HuH-7 (cell line): ENCODE measurements at places on chromosomes 6 and 20.
A peak's percentile ranks its signal among the peaks of the same experiment; 100 is the strongest.

DNA sequence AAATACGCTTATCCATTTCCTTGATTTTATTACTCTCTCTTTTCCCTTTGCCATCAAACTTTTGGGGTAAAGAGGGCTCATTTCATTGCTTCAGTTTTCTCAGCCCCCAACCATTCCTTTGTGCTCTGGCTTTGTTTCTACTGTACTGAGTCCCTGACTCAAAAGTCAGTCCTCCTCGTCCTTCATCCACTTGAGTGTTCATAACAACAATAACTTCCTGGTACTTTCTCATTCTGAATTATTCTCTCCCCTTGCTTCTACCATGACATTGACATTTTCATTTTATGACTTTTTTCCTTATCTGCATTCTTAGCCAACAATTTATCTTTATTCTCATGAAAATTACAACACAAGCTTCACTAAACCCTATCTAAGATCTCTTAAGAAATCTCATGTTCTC is 911 bp downstream of the ENPP3 start:
- DNase-seq: no peak

- no peak for DNase-seq
Measured at GRCh38 chr20:46810448-46811223, 84.0 kb upstream of the EYA2 start.

DNA sequence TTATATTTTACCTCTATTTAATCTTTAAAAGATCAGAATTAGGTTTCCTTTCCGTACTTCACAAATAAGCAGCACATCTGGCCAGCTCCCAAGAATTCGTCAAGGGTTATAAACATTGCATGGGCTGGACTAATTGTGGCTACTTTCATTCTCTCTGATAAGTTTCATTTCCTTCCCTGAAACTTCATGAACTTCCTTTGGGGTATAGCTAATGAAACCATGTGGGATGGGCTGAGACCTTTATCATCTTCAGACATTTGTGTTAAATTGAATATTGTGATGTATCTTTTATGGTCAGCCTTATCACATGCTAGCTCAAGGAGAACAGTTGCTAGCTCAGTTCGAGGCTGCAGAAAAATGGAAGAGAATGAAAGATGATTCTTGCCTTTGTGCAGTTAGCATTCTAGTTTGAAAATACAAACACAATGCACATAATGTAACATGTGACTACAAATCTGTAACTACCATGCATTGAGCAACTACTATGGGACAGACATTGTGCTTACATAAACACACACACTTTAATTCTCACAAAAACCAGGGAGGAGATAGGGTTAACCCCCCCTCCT is 1.7 kb upstream of the GMPR start:
- DNase-seq: no peak

- DNase-seq: no peak
Measured at GRCh38 chr6:24920136-24920535, 15.6 kb downstream of the RIPOR2 start.

DNA sequence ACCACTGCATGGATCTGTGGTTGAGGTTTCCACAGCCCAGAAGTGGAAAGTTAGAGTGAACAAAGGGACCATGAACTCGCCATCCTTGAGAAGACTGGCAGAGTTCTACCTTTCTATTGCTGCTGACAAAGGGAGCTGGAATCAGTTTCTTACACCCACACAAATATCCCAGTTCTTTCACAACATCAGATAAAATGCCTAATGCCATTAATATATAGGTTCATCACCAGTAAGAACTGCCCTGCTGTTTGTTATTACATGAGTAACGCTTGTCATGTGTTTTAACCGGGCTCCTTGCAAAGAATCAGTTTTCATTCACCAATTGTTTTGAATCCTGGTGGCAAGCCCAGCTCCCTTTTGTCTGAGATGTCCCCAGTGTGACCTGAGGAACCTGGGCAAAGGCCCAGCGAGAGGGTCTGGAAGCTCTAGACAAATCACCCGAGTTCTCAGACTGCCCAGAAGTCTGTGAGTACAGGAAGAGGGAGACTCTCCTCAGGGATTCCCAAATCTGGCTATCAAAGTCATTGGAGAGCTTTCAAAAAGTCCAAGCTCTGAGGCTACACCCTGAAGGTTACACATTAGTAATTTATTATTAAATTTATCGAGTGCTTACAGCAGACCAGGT is 7.5 kb upstream of the CD164 start:
- DNase-seq: no peak

GRCh38 chr20:57899554-57899953 is 189.7 kb upstream of the PMEPA1 start:
- DNase-seq: no peak

DNA sequence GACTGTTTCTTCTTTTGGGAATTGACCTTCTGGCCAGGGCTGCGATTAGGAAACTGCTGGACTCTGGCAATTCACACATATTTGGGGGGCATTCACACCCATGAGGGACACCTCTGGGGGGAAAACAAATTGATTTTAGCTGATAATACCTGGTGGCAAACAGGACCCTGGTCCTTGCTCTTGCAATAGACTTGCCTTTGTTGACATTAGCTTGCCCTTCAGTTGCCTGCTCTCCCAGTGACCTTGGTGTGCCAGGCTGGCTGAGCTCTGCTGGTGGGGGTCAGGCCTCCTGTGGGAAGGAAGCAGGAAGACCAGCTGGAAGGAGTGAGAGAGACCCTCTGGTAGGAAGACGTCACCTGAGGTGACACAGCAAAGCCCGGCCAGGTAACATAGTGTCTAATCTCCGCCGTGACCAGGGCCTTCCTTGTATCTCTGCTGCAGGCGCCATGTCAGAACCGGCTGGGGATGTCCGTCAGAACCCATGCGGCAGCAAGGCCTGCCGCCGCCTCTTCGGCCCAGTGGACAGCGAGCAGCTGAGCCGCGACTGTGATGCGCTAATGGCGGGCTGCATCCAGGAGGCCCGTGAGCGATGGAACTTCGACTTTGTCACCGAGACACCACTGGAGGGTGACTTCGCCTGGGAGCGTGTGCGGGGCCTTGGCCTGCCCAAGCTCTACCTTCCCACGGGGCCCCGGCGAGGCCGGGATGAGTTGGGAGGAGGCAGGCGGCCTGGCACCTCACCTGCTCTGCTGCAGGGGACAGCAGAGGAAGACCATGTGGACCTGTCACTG is 5.3 kb downstream of the CDKN1A start:
- no peak for DNase-seq

DNA sequence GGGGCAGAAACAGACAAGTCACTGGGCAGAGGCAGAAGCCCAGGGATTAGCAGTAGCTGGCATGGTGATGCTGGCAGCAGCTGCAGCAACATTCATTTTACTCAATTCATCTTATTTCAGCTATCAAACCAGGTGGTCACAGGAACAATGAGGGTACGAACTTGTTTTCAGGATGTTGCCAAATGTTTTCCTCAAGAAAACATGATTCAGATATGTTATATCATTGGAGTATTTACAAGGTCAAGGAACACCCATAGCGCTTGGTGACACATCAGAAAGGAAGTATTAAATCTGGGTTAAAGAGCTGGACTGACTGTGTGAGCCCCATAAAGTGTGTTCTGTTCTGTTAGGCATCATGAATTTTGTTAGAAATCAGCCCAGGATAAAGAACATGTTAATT is 456.9 kb upstream of the ID4 start:
- no peak for DNase-seq

DNA sequence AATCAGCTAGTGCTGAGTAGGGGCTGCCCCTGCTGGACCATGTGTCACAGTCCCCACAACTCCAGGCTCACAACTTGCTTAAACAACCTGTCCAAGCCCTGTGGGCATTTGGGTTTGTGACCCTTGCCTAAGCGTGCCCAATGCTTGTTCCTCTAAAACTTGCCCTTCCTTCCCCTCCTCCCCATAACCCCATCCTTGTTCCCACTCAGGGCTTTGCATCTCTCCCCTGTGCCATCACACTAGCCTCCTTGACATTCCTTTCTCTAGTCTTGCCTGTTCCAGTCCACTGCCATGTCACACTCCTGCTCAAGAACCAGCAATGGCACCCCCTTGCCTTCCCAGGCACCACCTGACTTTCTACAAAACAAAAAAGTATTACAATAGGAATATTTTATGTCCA is 2.3 kb upstream of the DLGAP4 start:
- DNase-seq: no peak

DNA sequence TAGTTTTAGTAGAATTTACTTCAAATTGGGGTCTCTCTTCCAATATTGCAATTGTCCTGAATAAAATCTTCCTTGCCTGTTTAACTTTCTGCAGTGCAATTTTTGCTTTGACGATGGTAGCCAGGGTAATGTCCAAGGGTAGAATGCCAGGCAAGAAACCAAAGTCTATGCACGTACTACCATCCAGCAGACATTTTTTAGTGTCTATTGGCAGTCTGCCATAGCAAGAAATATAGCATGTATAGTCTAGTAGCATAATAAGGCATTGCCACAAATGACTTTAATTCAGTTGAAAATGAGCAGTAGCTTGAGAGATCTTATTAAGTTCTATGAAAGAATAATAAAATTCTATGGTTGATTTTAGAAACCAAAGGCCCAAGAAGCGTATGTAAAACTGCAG is 62.3 kb upstream of the KCNQ5 start:
- no peak for DNase-seq

- DNase-seq: no peak
Measured at GRCh38 chr6:7976485-7977056, 66.0 kb upstream of the TXNDC5 start.

DNA sequence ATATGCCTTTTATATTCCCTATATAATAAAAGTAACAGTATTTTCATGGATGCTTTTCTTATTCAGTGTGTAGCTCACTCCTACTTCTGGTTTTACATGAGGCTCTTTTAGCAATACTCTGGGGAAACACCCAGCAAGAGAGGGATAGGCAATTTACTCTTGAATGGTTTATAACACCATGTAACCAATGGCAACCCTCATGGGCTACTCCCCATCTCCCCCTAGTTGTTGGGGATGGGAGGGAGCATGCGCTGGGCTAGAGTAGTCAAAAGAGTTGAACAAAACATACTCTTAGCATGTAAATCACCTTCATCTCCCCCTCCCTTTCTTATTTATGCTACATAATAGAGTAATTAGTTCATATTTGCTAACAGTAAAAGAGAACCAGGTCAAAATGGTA is 140.1 kb upstream of the LRFN2 start:
- no peak for DNase-seq

GRCh38 chr6:168083514-168083885 is 4.5 kb upstream of the FRMD1 start:
- DNase-seq: no peak

GRCh38 chr20:1565461-1565860 is 8.0 kb upstream of the SIRPD start:
- DNase-seq: no peak

GRCh38 chr20:33531885-33532284 is 42.0 kb downstream of the CBFA2T2 start:
- DNase-seq: no peak

DNA sequence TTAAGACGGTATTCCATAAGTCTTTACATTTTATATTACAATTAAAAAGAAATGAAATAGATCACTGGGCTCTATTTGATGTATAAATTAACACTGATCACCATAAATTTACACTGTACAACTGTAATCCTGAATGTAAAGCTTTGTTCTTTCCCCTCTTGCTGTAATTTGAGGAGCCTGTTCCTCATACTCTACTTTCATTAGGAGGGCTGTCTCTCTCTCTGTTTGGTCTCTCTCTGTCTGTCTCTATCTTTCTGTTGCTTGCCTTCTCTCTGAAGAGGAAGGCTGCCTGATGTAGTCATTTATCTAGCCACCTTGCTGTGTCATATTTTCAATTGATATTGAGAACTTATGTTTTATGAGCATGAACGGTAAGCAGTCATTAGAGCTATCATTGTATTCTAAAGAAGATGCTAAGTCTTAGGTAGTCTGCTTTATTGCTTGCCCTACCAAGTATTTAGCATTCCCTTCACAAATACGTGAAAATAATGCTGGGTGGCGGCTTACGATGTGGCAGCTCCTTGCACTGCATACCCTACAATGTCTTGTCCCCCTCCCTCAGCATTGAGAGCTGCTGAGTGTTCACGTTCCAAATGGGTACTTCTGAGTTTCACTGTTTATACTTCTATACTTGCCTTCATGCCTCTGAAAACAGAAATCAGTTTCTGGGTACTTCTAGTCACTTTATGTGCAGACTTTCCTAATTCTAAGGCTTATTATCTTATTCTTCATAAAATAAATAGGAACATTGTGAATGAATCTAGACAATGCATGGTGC is 205.5 kb downstream of the NKAIN2 start:
- no peak for DNase-seq

GRCh38 chr20:2473516-2473915 is 2.9 kb upstream of the SNRPB start:
- no peak for DNase-seq

DNA sequence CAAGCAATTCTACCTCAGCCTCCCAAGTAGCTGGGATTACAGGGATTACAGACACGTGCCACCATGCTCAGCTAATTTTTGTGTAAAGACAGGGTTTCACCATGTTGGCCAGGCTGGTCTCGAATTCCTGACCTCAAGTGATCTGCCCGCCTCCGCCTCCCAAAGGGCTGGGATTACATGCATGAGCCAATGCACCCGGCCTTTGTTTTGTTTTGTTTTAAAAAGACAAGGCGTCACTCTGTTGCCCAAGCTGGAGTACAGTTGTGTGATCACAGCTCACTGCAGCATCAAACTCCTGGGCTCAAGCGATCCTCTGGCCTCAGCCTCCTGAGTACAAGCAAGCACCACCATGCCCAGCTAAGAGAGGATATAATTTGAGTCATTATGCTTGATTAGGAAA is 5.4 kb downstream of the SERINC3 start:
- no peak for DNase-seq

GRCh38 chr6:11950109-11950508 is 62.0 kb upstream of the HIVEP1 start:
- DNase-seq: no peak

DNA sequence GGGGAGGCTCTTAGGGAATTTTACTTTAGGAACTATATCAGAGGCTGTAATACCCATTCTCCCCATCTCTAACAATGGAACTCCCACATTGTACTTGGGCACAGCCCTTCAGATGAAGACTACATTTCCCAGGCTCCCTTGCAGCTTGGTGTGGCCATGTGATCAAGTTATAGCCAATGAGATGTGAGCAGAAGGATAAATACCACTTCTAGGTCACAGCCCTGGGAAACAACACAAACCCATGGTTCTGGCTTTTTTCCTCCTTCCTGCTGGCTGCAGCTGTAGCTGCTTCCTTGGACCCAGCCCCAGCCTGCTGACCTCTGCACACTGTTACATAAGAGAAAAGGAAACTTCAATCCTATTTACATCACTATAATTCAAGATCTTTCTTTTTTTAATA is 445.9 kb upstream of the JARID2 start:
- peak; percentile 38 for DNase-seq

DNA sequence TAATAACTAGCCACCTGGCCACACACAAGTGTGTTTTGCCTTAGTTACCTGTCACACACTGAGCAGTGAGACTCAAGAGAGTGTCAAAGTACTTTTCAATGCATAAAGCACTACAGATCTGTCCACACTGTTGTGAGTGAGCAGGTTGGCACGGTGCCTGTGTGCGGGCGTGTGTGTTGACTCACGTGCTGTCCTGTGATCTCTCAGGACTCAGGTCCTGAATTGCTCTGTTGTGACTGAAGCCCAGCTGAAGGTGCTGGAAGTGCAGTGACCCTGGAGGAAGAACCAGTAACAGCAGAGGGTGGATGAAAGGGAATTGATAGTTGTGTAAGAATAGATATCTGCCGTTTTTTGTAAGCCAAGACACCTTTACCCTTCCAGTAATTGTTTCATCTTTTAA is 18.3 kb downstream of the SLC16A10 start:
- peak; percentile 65 for DNase-seq

- DNase-seq: no peak
Measured at GRCh38 chr6:24922814-24923213, 12.9 kb downstream of the RIPOR2 start.
